Fibroblast of the aortic adventitia (primary cell): ENCODE measurements at places on chromosomes 3 and 15. TPM values are rescaled to one million over a fixed set of nuclear protein-coding genes. Genes with fewer than 3 reads are reported as not detected.
A peak's percentile ranks its signal among the peaks of the same experiment; 100 is the strongest.

- DNase-seq = no peak
Observed at GRCh38 chr3:126340596-126340942, 16.6 kb downstream of the KLF15 start.

DNA sequence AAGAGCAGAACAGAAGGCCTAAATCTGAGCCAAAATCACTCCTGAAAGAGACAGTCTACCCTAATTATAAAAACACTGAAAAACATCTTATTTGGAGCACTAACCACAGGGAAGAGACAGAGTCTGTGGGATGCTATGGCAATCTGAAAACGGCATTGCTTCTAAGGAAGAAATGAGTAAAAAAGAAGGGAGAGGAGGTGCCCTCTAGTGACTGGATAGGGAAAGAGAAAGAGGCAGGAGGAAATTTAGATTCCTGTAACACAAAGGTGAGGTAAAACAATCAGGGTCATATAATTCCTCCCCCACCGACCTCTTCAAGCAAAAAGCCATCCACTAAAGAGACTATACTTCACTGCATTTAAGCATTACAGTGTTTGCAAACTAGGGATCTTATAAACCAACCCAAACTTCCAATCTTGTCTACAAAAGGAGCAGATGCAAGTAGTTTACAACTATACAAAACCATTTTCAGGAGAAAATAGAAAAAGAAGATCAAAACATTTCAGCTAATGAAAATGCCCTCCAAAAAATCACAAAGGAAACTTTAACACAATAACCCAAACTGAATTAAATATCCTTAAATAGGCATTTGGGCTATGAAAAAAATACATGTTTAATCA lies 32.6 kb downstream of the HACD2 start:
- DNase-seq = peak; percentile 30

DNA sequence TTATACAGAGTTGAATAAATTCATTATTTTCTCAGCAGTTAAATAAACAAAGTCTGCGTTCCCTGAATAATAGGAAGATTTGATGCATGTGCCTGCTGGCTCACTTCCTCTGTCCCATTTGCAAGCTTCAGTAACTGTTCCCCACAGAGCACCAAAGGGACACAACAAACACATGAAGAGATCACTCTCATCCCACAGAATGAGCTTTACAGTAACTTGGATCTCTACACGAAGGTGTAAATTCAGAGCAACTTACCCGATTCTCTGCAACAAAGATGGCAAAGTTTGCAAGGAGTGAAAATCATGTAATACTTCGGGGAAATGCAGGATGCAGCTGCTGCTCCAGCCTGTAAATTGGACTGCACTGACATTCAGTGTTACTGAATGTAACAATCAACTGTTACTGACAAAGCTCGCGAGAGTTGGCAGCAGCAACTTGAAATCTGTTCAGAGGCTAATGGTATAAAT lies at the start of gene BCHE:
Gene BCHE (minus strand): TSS at position 366 of the 468 bp plus-strand sequence. CDS start 6,390 bp downstream, outside the sequence.
- peak; percentile 72 for DNase-seq

GRCh38 chr3:74353039-74353438 lies 261.4 kb downstream of the CNTN3 start:
- DNase-seq = no peak

GRCh38 chr3:11568503-11569155 lies 75.1 kb downstream of the VGLL4 start:
- DNase-seq = peak; percentile 92

GRCh38 chr15:95698230-95698629 lies 632.3 kb upstream of the NR2F2 start:
- DNase-seq = no peak

GRCh38 chr3:100682854-100683760 lies 26.2 kb upstream of the TFG start:
- DNase-seq = no peak

- DNase-seq = no peak
Observed at GRCh38 chr15:25478313-25478712, 39.5 kb upstream of the UBE3A start.

GRCh38 chr3:141380987-141381386 lies 12.7 kb downstream of the ZBTB38 start:
- no peak for DNase-seq

DNA sequence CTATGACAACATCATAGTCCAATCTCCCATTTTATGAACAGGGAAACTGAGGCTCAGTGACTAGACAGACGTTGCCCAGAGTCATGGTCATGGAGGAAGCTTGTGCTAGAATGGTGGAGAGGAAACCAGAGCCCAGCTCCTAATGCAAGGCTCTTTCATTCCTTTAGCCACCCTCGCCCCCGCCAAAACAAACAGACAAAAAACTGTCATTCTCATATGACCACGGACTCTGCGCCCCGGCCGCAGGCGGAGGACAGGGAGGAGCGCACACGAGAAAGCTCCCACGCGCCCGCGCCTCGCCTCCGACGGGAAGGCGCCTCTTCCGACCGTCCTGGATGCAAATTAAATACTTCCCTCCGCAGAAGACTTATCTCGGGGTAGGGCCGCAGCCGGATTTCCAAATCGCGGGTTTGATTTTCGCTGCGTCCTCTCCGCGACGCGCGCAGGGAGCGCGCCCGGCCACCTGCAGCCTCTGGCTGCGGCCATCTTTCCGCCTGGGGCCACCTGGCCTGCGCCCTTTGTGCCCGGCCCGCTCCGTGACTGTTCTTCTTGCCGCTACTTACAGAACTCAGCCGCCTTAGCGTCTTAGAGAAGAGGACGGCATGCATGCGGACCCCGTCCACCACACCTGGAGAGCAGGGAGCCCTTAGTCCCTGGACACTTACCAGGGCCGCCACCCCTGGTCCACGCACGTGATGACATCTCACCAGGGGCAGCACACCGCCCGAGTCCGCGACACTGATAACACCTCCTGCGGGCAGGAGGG lies 670 bp upstream of the ATP13A3 start:
- no peak for DNase-seq

DNA sequence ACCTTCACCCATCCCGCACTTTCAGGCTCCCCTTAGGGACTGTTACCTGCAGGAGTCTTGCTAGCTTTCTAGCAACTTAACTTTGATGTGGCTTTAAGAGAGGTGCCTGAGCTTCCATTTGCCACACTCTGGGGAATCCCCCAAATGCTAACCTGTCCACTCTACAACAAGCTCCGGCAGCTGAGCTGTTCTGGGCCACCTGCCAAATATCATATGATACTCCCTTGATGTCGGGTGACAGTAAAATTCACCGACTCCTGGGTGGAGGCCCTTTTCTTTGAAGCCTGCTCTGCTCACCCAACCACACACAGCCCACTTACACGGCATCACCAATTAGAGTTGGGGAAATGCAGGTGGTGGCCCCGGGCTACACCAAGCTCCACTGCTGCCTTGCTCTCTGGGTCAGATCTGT lies 38.0 kb upstream of the XCR1 start:
- DNase-seq = no peak

DNA sequence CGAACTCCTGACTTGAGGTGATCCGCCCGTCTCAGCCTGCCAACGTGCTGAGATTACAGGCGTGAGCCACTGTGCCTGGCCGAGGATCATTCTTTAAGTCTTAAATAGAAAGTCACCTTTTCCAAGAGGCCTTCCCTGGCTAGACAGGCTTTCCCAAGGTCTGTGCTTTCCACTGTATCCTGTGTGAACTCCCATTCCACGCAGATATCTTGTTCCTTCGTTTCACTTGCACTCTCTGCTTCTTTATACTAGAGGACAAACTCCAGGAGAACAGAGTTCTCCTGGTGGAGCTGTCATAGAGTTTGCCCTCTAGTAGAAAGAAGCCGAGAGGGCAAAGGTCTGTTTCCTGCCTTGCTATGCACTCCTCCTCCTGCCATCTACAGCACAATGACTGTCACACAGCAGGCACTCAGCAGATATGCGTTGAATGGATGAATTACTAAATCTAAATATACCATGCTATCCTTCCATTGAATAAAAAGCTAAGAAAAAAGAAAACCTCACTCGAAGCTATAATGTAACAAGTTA lies 211.2 kb downstream of the FOXP1 start:
- no peak for DNase-seq

The GUCA1C gene
- not detected in 2 replicates for total RNA-seq

The GABRB3 gene
- total RNA-seq = 0.81 and 2.2 TPM in 2 replicates

The LMAN1L gene
- not detected in 2 replicates for total RNA-seq

The PLSCR5 gene
- not detected in 2 replicates for total RNA-seq

The PTPRG gene
- 27.6 and 52.0 TPM in 2 replicates for total RNA-seq

The NOP10 gene
- 27.4 and 285 TPM in 2 replicates for total RNA-seq

The GPR160 gene
- 0.90 TPM in 1 of 2 replicates, not detected in the other for total RNA-seq

The CMTM8 gene
- 1.1 TPM in 1 of 2 replicates, not detected in the other for total RNA-seq

The PLCH1 gene
- total RNA-seq = 0.09 TPM in 1 of 2 replicates, not detected in the other

The PLA2G4E gene
- not detected in 2 replicates for total RNA-seq

The KPNA4 gene
- 37.8 and 46.0 TPM in 2 replicates for total RNA-seq

The ACTRT3 gene
- 3.8 and 4.3 TPM in 2 replicates for total RNA-seq

The GXYLT2 gene
- total RNA-seq = 47.8 and 59.7 TPM in 2 replicates
